ENCODE measurements at places on chromosomes 4 and X.

DNA sequence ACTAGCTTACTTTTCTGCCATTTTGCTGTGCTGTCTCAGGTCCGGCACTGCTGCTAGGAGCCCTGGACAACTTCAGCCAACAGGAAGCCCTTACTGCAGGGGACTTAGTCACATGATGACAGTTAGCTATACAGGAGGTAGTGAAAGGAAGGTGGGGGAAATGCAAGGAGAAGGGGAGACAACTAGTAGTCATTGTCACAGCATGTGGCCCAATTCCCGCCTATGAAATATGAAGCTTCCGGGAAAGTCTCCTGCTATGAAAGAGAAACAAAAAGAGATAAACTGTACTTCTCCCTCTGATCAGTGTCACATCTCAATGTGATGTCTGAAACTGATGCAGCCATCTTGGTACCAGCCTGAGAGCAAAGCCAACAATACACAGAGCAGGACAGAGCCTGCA, 71.6 kb downstream of the AMELX start:
- DNase-seq, result no peak

GRCh38 chr4:1871471-1872021, 353 bp downstream of the NSD2 start:
- peak; percentile 78 for DNase-seq

GRCh38 chrX:110219920-110220319, 98.0 kb downstream of the AMMECR1 start:
- DNase-seq, result no peak

GRCh38 chr4:130722361-130722760, 1626.4 kb downstream of the C4orf33 start:
- no peak for DNase-seq

GRCh38 chr4:63063760-63064159, 1345.5 kb downstream of the TECRL start:
- DNase-seq, result no peak

- DNase-seq, result no peak
Measured at GRCh38 chrX:27706526-27706925, 101.3 kb upstream of the MAGEB10 start.

DNA sequence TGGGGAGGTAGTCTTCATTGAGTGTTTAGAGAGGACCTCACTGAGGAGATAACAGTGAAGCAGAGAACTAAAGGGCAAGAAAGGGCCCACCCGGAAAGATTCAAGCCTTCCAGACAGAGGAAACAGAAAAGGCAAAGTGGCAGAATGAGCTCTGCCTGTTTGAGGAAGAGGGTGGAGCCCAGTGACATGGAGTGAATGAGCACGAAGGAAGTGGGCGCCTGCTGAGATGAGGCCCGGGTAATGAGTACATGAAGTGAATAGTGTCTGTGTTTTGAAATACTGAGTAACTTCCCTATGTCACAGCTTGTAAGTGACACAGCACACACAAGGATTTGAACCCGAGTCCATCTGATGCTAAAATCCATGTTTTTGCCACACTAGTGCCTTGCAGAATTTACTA, 32.5 kb upstream of the TLR2 start:
- DNase-seq, result no peak

DNA sequence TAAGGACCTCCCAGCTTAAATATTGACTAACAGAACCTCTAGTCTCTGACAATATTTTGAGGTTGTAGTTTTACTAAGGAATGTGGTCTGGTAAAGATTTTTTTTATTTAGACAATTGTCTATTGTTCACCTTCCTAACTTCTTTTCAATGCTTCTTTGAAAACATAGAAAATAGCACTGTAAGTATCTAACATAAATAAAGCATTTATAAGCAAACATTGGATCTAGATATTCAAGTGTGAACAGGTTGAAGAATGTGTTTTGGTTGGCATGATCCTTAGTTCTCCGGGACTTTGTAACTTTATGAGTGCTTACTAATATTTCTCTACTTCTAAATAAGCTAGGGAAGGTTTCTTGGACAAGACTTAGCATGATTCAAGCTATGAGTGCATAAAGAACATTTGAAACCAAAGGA, 285.4 kb upstream of the ARSJ start:
- DNase-seq, result no peak

DNA sequence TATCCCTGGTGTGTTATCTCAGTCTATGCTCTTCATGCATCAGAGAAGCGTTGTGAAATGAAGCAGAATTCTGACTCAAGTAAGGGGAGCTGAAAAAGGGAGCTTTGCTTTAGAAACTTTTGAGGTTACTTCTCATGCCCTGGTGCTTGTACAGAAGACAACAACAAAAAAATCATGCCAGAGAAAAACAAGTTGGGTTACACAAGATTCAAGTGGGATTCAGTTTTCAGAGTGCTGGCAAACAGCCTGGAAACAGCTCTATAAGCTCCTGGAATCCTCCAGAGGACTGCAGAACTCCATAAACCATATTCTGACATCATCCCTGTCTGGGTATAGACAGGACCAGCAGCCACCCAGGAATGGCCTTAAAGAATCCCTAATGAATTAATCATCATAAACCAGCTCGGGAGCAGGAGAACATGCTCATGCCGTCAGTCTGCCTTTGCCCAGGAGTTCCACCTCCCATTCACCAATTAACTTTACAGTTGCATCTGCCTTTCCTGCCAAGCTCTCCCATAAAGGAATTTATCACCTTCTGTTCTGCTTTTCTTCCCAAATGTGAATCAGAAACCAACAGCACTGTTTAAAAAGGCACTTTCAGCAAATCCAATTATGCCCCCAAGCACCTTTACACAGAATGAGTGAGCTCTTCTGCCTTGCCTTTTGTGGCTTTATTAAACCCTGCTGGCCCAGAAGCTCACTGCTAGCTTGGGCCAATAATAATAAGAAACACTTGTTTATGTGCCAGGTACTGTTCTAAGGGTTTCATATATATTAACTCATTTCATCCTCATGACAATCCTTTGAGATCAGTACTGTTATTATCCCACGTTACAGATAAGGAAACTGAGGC, 54.5 kb upstream of the FBXW7 start:
- no peak for DNase-seq

DNA sequence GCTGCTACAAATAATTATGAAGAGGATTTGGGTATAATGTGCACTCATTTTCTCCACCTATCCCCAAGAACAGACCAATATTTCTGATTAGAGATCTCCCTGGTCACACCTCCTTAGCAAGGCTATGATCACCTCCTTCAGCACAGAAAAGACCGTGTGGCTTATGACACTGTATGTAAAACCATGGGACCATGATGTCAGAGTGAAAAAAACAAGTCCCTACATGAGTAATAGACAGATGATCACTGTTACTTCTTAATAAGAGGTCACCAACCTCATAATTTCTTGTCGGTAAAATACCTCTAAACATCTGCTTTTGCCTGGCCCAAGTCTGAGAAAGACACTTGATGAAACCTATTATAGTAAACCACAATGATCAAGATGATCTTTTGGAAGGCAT, 330.6 kb upstream of the F9 start:
- DNase-seq, result no peak

- no peak for DNase-seq
Measured at GRCh38 chr4:55838952-55839351, 14.5 kb upstream of the EXOC1 start.

- DNase-seq, result no peak
Measured at GRCh38 chr4:155855897-155856296, 10.2 kb downstream of the ASIC5 start.

DNA sequence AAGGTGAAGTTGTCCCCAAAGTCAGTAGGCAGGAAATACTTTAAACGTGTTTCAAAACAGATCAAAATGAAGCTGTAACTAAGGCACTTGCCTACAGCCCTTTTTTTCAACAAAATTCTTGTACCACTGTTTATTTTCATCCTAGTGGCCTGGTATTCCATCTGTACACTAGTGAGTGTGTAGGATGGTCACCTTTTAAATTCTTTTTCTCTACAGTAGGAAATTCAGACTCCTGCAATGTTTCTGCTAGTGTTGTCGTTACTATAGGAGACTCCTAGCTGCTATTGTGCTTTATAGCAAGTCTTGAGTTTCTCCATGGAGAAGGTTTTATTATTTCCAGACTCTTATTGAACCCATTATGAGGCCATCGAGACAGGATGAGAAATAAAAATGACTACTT, 7.0 kb upstream of the NHS start:
- DNase-seq, result no peak

DNA sequence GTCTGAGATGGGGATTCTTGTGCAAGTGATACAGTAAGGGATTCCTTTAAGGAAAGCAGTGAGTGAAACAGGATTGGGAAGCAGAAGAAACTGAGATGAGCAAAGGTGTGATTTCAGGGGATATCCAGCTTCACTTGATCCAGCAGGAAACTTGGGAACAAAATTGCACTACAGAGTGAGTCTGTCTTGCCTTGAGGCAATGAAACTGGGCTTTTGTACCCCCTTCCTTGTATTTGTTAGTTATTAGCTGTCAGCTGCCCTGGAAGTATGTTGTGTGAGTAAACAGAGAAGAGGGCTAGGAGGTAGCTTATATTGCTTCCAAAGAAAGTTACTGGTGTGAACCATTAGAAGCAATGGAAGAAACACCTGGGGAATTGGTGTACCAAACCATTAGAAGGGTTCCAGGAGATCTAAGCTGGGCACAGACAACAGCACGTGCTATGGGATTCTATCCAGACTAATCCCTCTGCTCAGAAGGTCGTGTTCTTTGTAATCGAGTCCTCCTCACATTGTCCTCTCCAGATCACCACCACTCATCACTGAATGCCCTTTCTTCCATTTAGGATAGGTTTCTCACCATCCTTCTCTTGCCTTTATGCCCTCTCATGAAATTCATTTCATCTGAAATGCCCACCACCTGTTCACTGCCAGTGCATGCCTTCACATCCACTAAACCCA, 76.0 kb downstream of the PDLIM5 start:
- DNase-seq, result no peak

DNA sequence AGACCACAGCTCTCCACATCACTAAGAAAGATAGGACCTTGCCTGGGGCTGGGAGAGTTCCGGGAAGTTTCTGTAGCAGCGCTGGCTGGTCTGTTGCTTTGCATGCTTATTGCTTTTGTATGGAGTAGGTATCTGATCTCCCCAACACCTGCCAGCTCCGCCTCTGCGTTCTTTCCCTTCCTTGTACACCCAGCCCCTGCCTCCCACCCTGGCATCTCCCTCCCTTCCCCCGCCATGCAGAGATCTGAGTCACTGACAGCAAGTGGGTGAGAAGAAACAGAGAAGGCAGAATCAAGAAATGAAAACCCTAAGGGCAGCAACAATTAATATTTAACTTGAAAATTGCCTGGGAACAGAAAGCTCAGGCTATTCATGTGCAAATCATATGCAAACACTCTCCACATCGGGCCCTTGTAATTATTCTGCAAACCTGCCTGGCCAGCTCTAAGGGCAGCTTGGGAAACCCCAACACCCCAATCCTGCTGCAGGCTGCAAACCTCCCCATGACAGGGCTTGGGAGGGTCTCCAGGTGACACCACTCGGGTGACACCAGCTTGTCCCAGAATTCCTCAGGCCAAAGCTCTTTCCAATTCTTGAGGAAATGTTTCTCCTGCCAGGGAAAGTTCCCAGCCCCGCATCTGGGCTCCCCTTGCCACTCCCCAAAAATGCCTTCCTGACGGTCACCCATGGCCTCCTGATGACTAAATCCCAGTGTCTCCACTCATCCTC, 257.2 kb downstream of the FBXW7 start:
- peak; percentile 13 for DNase-seq

- no peak for DNase-seq
Measured at GRCh38 chr4:150769845-150770244, 187.9 kb downstream of the MAB21L2 start.

GRCh38 chrX:96611619-96612362, 72.9 kb upstream of the DIAPH2 start:
- no peak for DNase-seq

- no peak for DNase-seq
Measured at GRCh38 chr4:83221897-83222441, 62.6 kb downstream of the COQ2 start.

GRCh38 chrX:153722704-153723350, 1.4 kb downstream of the BCAP31 start:
- no peak for DNase-seq

- DNase-seq, result no peak
Measured at GRCh38 chr4:40827758-40828157, 78.0 kb downstream of the NSUN7 start.

DNA sequence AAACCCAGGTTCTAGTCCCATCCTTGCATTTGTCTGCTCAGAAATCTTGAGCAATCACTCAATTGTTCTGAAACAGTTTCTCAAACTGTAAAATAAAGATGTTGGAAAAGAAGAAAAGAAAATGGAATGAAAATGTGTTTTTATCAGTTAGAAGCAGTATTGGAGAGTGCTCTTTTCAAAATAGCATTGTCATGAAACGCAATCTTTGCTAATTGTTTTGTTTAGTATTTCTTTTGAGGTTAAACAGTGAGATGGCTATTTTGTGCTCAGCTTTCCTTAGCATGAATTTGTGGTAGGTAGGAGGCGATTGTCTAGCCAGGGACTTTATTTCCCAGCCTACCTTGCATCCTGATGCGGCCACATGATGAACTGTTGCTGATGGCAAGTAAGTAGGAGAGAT, 10.6 kb upstream of the HPF1 start:
- DNase-seq, result no peak

- peak; percentile 50 for DNase-seq
Measured at GRCh38 chr4:144174401-144175067, 34.0 kb upstream of the GYPA start.

DNA sequence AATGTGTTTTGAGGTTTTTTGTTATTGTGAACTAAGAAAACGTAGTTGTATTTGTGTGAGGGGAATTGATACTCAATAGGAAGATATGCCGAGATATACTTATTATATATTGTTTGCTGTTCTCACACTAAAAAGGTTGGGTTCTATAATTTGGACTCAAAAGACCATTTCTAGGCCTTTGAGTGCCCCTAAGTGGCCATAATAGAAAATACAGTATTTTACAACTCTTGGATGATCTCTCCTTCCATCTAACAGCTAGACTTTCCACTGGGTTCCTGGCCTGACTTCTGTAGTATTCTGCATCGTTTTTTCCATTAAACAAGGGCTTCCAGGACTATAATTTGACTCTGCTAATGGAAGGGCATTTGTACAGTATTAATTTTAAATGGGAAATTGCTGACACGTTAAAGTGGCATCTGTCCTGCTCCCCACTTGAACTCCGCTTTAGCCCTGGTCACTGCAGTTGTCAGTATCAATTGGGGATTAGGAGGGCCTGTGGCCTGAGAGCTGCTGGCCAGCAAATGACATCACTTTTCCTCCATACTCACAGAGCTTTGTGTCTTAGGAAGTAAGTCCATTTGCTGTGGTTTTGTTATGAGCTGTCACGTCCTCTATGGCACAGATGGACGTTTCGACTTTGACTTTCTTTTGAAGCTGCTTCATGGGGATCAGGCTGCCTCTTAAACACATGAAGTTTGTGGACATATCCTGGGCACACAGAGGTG, 176.9 kb downstream of the SLIT2 start:
- DNase-seq, result no peak
